SJCRH30 (cell line): ENCODE measurements at places on chromosomes 4 and X.

- no peak for DNase-seq
These were observed 32.7 kb downstream of the MFAP3L start for GRCh38 chr4:169993531-169993930.

GRCh38 chrX:155612312-155613224 is at the start of gene TMLHE:
TMLHE (minus strand) TSS chrX:155612952; CDS start chrX:155545276, 67,676 bp downstream.
- peak; percentile 70 for DNase-seq

GRCh38 chrX:31227250-31227649 is 155.4 kb upstream of the FTHL17 start:
- DNase-seq, result no peak

DNA sequence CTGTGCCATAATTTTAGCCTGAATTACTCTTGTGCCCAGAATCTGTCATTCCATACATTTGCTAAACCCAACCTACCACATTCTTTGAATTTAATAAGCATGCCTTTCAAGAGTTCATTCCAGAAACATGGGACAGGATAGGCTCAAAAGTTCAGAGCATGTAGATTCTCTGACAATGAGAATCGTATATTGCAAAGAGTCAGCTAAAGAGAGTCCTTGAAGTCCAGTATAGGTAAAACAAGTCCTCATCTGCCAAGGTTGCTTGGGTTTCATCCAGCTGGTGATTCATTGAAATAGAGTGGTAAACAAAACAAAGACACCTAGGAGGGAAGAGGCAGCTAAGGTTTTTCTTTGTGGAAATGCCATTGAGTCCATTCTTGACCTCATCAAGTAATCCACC is 249.3 kb upstream of the DIPK2B start:
- DNase-seq, result no peak

DNA sequence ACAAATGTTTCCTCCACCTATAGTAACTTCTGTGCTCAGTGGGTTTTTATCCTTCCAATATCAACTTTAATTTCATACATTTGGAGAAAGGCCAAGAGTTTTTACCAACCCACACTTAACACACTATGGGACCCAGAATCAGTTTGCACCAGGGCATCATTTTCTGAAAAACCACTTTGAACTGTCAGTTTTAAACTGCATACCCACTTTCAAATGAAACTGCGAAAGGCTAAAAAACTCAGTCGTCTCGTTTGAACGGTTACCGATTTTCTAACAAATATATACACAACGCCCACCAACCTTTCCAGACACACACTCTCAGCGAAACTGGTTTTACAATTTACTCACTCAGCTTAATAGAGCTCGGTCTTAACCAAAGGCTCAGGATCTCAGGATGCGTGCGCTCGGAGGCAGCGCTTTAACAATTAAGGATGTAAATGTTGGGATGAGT is 376 bp downstream of the ABCG2 start:
- DNase-seq, result no peak

- DNase-seq, result peak; percentile 0
These were observed 190.5 kb downstream of the RRAGB start for GRCh38 chrX:55907968-55908607.

GRCh38 chr4:7411896-7412553 is 22.7 kb downstream of the PSAPL1 start:
- no peak for DNase-seq

DNA sequence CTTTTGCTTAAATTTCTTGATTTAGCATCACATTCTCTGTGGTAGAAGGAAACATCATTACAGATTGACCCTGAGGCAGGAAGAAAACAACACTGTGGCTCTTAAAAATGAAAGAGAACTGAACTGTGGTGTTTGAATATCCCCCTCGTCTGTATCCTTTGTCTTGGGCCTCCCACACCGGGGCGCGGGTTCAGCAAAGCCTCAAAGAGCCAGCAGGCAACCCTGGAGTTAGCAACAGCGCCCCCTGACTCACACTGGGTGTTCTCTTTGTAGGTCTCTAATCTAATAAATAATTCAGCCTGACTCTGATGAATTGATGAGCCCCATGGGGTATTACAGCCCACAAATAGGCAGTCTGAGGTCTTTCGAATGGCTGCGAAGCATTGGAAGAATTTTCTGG is 46.1 kb upstream of the CTSO start:
- DNase-seq, result peak; percentile 9

GRCh38 chr4:119139822-119140252 is 4.2 kb downstream of the MYOZ2 start:
- no peak for DNase-seq

GRCh38 chrX:20527558-20528011 is 260.9 kb upstream of the RPS6KA3 start:
- peak; percentile 59 for DNase-seq

- no peak for DNase-seq
These were observed 30.9 kb downstream of the NIPAL1 start for GRCh38 chr4:48047421-48047844.

- DNase-seq, result no peak
These were observed 113.8 kb upstream of the STIM2 start for GRCh38 chr4:26746802-26747213.

DNA sequence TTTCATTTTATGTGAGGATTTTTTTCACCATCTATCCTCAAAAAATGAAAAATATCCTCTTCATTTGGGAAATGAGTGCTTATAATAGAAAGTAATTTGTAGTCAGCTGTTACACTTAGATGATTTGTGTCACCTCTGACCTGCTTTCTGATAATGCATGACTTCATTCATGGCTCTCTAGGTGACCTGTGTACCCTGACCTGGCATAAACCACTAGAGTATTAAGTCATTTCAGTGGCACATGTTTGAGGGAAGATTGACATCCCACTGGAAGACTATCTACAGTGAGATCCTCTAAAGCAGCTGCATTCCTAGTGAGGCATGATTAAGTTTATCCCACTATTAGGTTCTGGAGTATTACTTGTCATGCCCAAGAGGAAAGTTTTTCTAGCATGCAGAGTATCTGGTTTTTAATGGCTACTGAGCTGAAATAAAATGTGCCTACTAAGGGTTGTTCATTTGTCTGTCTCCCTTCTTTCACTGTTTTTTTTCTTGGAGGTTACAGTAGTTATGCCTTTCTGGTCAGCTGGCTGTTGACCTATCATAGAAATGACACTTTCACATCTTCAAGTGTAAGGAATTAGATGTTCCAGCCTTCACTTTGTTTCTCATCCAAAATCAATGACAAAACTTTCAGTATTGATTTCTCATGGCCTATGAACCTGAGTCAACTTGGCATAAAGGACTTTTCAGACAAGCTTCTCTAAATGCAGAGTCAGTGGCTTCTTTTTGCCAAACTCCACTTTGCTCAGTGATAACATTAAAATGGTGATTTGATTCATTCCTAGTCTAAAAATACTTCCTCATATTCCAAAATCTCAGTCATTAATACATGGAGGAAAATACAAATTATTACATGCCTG is 33.1 kb downstream of the TET2 start:
- DNase-seq, result peak; percentile 66

GRCh38 chr4:2077537-2078460 is 18.7 kb downstream of the NAT8L start:
- no peak for DNase-seq

- no peak for DNase-seq
These were observed 52.6 kb downstream of the HMX1 start for GRCh38 chr4:8819019-8819418.

GRCh38 chr4:154433543-154433942 is 58.1 kb downstream of the DCHS2 start:
- DNase-seq, result no peak

GRCh38 chr4:81194286-81194685 is 20.7 kb downstream of the PRKG2 start:
- DNase-seq, result no peak

GRCh38 chrX:123755107-123755506 is 22.3 kb upstream of the THOC2 start:
- DNase-seq, result no peak

GRCh38 chr4:2574863-2575262 is 38.4 kb downstream of the FAM193A start:
- no peak for DNase-seq

GRCh38 chr4:156941940-156942548 is 29.6 kb downstream of the PDGFC start:
- DNase-seq, result peak; percentile 74

- no peak for DNase-seq
These were observed 655 bp downstream of the HELT start for GRCh38 chr4:185018834-185019455.

- DNase-seq, result no peak
These were observed 49.4 kb downstream of the EVC2 start for GRCh38 chr4:5658974-5659373.

DNA sequence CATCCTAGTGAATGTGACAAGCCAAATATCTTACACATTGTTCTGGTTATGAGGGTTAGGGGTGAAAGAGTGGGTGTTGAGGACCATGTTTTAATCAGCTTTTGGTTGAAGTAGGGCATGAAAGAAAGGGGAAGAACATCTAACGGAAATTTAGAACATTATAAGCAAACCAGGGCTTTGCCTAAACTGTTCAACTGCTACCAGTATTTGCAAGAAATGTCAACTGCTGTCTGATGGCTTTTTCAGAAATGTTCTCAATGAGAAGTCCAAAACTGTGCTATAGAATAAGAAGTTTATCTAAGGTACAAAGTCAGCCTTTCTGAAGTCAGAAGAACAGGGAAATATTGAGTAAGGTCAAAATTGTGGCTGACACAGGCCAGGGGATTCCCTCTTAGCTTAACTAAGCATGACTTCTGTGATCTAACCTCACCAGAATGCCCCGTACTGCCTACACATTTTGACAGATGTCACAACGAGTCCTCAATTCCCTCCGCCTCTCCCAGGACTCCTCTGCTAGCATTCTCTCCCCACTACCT is 67.1 kb downstream of the DTHD1 start:
- DNase-seq, result no peak

- no peak for DNase-seq
These were observed 111.1 kb downstream of the IRF2 start for GRCh38 chr4:184363258-184363657.

- DNase-seq, result peak; percentile 66
These were observed 82.9 kb downstream of the CLCN4 start for GRCh38 chrX:10239611-10240064.

DNA sequence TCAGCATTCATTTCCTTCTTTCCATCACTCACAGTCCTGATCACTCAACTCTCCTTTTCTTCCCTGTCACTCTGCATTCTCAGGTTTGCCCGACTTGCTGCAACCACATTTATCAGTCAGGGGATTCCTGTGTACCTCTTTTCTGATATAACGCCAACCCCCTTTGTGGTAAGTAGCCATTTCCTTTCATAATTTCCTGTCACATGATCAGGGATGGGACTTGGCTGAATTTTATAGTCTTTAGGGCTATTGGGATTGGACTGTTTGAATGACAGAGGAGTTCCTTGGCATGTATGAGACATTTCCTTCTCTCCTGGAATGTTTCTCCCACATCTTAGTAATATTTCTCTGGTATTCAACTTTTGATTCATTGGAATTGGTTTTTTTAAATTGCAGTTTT is 11.0 kb downstream of the PGM2 start:
- DNase-seq, result no peak

DNA sequence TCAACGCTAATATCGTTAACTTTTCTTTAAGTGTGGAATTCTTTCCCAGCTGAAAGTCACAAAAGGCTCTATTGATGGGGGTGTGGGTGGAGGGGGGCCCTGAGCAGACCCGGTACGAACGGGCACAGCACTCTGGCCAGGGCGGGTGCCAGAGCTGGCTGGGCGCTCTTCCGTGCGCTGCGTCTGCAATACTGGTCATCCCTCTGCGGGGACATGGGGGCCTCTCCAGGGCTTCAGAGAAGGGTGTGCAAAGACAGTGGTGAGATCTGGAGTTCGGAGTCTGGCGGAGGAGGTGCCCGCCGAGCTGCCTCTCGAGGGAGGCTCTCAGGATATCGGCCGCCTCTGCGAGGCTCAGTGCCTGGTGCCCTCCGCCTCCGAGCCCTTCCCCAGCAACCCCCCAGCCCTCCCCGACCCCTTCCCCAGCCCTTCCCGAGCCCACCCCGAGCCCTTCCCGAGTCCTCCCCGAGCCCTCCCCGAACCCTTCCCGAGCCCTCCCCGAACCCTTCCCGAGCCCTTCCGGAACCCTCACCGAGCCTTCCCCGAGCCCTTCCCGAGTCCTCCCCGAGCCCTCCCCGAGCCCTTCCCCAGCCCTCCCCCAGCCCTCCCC is 34.3 kb downstream of the FGFRL1 start:
- DNase-seq, result no peak

DNA sequence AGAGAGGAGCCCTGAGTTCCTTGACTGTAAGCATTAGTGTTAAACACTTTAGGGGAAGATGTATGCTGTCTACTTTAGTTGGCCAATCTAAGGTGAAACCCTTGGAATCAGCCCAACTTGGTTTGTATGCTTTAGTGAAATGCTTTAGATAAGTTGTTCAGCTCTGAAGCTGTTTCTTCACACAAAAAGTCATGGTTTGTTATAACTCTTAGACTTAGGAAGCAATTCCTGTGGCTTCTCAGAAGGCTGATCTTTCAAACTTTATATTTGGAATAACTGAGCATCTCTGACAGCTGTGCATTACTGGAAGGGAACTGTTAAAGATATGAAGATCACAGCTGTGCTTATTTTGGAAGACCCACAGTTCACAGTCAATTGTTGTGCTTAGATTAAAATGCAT is 714.1 kb downstream of the FAT4 start:
- DNase-seq, result peak; percentile 85
